ENCODE measurements at places on chromosomes 6 and 20.
A peak's percentile ranks its signal among the peaks of the same experiment; 100 is the strongest.

GRCh38 chr20:6802227-6802626 lies 34.7 kb downstream of the BMP2 start:
- H3K27ac ChIP-seq, result no peak overlapping the region
- H3K4me3 ChIP-seq, result no peak overlapping the region
- DNase-seq, result no peak
- peaks cover 7% of the 10 kb centered on the region for H3K27me3 ChIP-seq
- H3K4me1 ChIP-seq, result no peaks in the 10 kb centered on the region
- H3K36me3 ChIP-seq, result no peaks in the 10 kb centered on the region

- no peak overlapping the region for H3K4me3 ChIP-seq
- H3K27me3 ChIP-seq, result peaks cover 9% of the 10 kb centered on the region
- DNase-seq, result no peak
- H3K27ac ChIP-seq, result peak overlapping the region; percentile 82
These were observed 27.9 kb upstream of the EZR start for GRCh38 chr6:158847012-158847529.

GRCh38 chr20:61170496-61171320 lies 81.4 kb upstream of the CDH4 start:
- H3K4me1 ChIP-seq, result peaks cover 31% of the 10 kb centered on the region
- H3K36me3 ChIP-seq, result no peaks in the 10 kb centered on the region
- DNase-seq, result peak; percentile 29

GRCh38 chr6:159680104-159680503 lies 12.9 kb downstream of the SOD2 start:
- H3K27me3 ChIP-seq, result peaks cover 3% of the 10 kb centered on the region
- peak overlapping the region; percentile 10 for H3K27ac ChIP-seq
- peaks cover 52% of the 10 kb centered on the region for H3K36me3 ChIP-seq
- no peak for DNase-seq
- no peaks in the 10 kb centered on the region for H3K4me1 ChIP-seq

- H3K4me3 ChIP-seq, result no peak overlapping the region
- no peak overlapping the region for H3K27ac ChIP-seq
- DNase-seq, result no peak
- no peaks in the 10 kb centered on the region for H3K27me3 ChIP-seq
- H3K4me1 ChIP-seq, result peaks cover 14% of the 10 kb centered on the region
- H3K36me3 ChIP-seq, result peaks cover 2% of the 10 kb centered on the region
These were observed 20.6 kb upstream of the AKIRIN2 start for GRCh38 chr6:87722540-87723169.

DNA sequence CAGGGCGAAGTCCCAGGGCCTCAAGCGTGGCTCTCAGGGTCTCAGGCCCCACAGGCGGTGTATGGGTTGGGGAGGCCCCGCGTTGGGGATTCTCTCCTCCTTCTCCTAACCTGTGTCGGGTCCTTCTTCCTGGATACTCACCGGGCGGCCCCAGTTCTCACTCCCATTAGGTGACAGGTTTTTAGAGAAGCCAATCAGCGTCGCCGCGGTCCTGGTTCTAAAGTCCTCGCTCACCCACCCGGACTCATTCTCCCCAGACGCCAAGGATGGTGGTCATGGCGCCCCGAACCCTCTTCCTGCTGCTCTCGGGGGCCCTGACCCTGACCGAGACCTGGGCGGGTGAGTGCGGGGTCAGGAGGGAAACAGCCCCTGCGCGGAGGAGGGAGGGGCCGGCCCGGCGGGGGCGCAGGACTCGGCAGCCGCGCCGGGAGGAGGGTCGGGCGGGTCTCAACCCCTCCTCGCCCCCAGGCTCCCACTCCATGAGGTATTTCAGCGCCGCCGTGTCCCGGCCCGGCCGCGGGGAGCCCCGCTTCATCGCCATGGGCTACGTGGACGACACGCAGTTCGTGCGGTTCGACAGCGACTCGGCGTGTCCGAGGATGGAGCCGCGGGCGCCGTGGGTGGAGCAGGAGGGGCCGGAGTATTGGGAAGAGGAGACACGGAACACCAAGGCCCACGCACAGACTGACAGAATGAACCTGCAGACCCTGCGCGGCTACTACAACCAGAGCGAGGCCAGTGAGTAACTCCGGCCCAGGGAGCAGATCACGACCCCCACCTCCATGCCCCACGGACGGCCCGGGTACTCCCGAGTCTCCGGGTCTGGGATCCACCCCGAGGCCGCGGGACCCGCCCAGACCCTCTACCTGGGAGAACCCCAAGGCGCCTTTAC lies at the start of gene HLA-G:
Gene HLA-G, plus strand, starts transcription at position 247 of the 892 bp plus-strand sequence. Its CDS starts 20 bp downstream, at position 267.
- no peaks in the 10 kb centered on the region for H3K36me3 ChIP-seq
- peaks cover 5% of the 10 kb centered on the region for H3K4me1 ChIP-seq
- H3K27ac ChIP-seq, result no peak within 1 kb of the TSS
- peak within 1 kb of the TSS; percentile 67 for H3K4me3 ChIP-seq
- peaks cover 95% of the 10 kb centered on the region for H3K27me3 ChIP-seq
- peak; percentile 38 for DNase-seq

GRCh38 chr6:40054186-40054585 lies 119.9 kb upstream of the MOCS1 start:
- H3K27me3 ChIP-seq, result peaks cover 4% of the 10 kb centered on the region
- DNase-seq, result no peak
- H3K36me3 ChIP-seq, result no peaks in the 10 kb centered on the region
- no peak overlapping the region for H3K4me3 ChIP-seq

DNA sequence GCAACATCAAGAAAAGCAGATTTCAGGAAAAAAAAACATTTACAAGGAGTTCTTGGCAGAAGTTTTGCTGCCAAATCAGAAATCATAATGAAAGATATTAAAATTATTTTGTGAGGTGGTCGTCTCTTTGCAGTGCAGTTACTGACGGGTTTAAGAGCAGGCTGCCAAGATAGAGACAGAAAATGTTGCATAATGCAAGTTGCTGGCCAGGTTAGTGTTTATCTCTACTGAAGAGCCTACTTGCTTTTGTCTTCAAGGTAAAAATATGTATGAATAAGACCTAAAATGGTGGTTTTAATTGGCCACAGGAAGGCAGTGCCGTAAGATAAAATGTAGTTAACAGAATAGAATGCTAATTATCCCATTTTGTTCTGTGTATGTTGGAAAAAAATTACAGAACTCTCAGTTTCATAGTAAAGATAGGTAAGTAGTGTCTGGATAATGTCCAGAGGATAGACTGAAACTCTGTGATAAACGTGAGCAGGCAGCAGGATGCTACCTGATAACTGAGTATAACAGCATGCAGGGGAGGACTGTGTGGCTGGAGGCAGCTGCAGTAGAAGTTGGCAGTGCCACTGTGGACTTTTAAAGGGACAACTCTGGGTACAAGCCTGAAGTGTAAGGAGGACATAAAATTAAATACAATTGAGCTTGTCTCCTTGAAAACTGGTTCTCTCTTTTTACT lies 13.9 kb downstream of the FOXO3 start:
- H3K4me1 ChIP-seq, result peaks cover 19% of the 10 kb centered on the region
- no peak overlapping the region for H3K4me3 ChIP-seq
- H3K36me3 ChIP-seq, result peaks cover 65% of the 10 kb centered on the region
- DNase-seq, result no peak
- H3K27ac ChIP-seq, result no peak overlapping the region

DNA sequence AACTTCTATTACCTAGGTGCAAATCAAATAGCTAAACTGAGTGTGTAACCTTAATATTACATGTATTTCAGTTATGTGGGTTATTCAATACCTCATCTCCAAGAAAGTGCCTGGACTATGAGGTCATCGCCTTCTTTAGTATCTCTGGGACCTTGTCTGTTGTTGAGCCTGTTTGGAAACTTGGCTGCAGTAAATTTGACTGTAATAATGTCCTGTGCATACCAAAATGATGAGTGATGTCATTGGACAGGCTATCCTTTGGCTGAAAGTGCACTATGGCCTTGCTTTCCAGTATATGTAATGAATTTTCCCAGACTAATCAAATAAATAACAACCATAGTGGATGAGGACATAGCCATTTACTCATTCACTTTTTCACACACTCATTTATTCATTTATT lies 455.1 kb downstream of the ADGRB3 start:
- peaks cover 8% of the 10 kb centered on the region for H3K27me3 ChIP-seq
- no peak for DNase-seq
- H3K27ac ChIP-seq, result no peak overlapping the region
- no peaks in the 10 kb centered on the region for H3K36me3 ChIP-seq

DNA sequence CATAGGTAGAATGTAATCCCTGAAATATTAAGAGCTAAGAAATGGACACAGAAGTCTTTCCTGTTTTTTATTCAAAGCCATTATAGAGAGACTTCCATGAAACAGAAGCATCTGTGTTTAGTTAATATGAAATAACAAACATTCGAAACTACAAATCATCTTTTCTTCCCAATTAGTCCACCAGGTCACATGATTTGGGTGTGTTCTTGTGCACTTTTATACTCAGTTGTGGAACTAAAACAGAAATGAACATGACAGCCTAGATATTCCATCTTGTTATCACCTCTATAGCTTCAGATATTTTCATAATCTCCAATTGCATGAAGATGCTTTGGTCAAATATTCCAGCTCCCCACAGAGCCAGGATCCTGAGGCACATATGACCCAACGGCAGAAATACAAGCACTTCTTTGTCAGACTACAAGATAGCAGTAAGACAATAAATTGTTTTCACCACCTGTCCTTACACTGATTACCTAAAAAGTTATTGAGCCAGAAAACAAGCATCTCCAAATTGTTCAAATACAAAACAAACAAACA lies 116.8 kb upstream of the BEND6 start:
- no peak for DNase-seq
- no peak overlapping the region for H3K4me3 ChIP-seq
- no peak overlapping the region for H3K27ac ChIP-seq
- H3K27me3 ChIP-seq, result peaks cover 4% of the 10 kb centered on the region

DNA sequence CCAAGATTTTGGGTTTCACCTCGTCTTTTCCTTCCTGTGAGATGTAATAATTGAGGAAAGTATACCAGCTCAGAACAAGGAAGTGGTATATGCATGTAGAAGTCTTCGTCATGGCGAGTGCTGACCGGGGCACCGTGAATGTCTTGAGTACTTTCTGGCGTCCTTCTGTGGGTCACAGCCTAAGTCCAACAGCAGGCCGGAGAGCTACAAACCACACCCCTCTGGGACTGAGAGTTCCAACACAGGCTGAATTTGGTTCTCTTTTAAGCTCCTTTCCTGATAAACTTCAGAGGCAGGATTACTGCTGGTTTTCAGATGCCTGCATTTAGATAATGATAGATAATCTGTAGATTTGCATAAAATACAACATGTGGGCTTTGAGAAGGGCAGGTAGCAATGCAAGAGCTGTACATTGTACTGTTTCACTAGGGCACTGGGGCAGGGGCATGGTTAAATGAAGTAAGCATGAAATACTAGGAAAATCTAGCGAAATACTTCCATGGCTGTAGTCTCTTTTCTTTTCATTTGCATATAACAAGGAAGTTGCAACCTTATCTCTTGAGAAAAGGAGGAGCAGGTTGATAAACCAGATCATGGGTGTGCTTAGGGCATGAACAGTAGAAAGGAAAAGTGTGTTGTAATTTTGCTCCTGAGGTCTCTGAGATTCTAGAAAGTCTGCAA lies at the start of gene ADTRP:
Gene ADTRP, minus strand, starts transcription at position 156 of the 681 bp plus-strand sequence. Its CDS starts 44 bp downstream, at position 112.
- no peak within 1 kb of the TSS for H3K4me3 ChIP-seq
- no peak for DNase-seq
- peaks cover 20% of the 10 kb centered on the region for H3K4me1 ChIP-seq

DNA sequence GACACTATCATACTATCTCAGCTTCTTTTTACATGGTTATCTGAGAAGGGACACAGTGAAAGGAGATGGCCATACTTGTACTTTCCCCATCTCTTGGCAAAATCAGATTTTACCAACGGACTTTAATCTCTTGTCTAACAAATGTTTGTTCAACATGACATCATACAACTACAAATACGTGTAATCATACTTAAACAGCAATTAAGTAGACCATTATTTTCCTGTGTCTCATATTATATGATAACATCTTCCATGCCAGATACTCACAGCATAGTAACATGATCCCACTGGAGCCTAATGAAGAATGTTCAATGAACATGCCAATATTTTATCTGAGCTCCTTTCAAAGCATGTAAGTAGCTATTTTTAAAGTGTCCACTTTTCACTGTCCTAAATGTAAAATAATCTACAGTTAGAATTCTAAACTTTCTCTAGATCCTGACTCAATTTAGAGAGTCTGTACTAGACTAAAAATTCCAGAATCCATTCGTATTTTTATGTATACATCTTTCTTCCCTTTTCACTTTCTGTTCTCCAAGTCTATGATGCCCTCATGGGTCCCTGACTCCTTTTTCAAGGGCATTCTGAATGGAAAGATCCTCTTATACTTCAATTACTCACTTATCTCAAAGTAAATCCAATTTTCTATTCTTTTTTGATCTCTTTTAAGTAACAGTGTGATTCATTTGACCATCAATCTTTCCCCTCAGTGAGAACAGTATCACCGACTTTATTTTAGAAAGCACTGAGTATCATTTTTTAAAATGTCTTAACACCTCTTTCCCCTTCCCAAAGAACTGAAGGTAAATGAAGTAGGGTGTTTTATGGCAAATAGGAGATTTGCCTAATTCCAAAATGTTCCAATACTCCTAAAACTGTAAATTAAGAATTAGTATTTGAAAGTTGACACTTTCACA lies 133.5 kb downstream of the CDK19 start:
- no peaks in the 10 kb centered on the region for H3K27me3 ChIP-seq
- no peaks in the 10 kb centered on the region for H3K36me3 ChIP-seq
- no peak for DNase-seq
- H3K4me1 ChIP-seq, result no peaks in the 10 kb centered on the region
- no peak overlapping the region for H3K27ac ChIP-seq

- H3K4me3 ChIP-seq, result no peak overlapping the region
- H3K4me1 ChIP-seq, result peaks cover 13% of the 10 kb centered on the region
- no peak for DNase-seq
- peaks cover 38% of the 10 kb centered on the region for H3K27me3 ChIP-seq
- no peaks in the 10 kb centered on the region for H3K36me3 ChIP-seq
These were observed 46.0 kb downstream of the KIAA1755 start for GRCh38 chr20:38214256-38215193.

Data from nephron progenitor cell (in vitro differentiated cells).